ENCODE measurements at places on chromosomes 3 and 15. TPM values are rescaled to one million over a fixed set of nuclear protein-coding genes. Genes with fewer than 3 reads are reported as not detected.

Gene GABRR3
- total RNA-seq: not detected

Gene CHSY1
- total RNA-seq: 17.5 TPM

Gene SAMMSON
- total RNA-seq: 0.27 TPM

Gene ZMYND10
- total RNA-seq: 0.35 TPM

Gene C2CD4A
- total RNA-seq: 0.05 TPM

Gene ZNF609
- 15.3 TPM for total RNA-seq

Gene CKMT1B
- not detected for total RNA-seq

Gene PEX5L
- 0.11 TPM for total RNA-seq

Gene PODXL2
- total RNA-seq: 2.2 TPM
